ENCODE measurements at places on chromosomes 5 and 9.

DNA sequence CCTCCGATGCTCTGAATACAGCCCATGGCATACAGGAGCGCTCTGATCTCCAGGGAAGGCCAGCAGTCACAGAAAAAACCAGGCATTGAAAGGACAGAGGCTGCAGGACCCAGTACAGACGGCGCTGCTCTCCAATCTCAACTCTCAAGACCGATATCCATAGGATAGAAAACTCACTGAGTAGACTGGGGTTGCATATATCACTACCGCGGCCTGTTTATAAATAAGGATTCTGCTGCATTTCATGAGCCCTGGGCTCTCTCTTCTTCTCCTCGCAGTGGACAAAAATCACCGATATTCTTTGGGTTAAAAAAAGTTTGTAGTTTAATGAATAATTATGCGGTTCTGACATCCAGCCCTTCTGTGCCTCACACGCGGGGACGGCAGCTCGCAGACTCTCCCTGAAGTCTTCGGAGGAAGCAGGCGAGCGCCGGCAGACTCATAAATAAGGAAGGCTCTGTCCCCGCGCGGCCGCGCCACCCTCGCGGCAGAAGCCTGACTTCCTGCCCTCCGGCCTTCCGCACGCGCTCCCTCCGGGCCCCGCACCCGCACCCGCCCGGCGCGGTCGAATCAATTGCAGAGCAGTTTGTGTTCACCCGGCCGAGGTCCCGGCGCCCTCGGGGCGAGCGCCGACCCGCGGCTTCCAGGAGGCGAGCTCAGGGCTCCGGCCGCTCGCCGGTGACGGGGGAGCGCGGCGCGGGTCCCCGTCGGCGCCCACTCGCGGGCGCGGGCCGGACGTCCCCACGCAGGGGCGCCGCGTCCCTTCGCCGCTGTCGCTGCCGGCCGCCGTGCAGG lies at the start of gene FAM78A:
TSS of gene FAM78A (minus strand) at position 417 of the 795 bp plus-strand sequence. CDS start at position 86, 331 bp downstream.
- no peak for DNase-seq

DNA sequence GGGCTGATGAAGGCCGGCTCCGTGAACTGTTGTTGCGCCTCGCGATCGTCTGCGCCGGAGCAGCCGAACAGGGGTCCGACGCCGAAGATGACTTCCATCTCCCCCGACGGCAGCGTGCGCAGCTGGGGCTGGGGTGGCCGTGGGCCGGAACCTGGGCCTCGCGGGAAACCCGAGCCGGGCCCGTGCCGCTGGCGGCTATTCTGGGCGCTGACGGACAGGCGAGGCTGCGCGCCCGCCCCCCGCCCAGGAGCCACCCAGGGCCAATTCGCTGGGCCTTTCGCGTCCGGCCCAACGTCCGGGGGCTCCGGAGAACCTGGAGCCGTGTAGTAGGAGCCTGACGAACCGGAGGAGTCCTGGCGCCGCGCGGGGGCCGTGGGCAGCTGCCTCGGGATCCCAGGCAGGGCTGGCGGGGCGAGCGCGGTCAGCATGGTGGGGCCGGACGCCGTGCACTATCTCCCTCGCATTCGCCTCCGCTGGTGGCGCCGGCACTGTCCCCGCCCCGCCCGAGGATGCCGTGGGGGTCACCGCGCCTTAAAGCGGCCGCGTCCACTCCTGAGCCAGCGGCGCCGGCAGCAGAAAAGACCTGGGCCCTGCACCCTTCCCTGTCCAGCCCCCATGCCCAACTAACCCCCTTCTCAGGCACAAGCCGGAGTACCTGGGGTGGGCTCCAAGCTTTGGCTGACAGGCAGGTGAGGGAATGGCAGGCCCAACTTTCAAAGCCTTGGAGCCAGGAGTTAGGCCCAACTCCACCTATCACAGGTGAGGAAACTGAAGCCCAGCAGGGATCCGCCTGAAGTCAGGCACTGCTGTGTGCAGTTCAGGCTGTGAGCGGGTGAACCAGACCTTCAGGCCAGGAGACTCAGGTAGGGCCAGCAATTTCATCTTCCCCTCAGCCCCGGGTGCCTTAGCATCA lies at the start of gene PROB1:
TSS of gene PROB1 (minus strand) at position 451 of the 913 bp plus-strand sequence. CDS start at position 428, 23 bp downstream.
- DNase-seq, result no peak

DNA sequence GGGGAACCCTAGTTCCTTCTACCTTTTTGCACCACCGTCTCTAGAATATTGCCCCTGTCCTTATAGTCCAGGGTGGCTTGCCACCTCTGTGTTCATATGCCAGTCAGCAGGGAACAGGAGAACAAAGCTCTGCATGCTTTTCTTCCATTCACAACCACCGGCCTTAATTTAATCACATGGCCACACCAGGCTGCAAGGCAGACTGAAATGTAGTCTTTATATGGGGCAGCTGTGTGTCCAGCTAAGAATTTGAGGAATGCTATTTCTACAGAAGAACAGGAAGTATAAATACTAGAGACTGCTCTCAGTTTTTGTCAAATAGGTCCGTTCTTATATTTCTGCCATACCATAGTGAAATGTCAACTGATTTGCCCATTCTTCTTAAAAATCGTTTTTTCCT lies 5.8 kb downstream of the C5orf22 start:
- no peak for DNase-seq

DNA sequence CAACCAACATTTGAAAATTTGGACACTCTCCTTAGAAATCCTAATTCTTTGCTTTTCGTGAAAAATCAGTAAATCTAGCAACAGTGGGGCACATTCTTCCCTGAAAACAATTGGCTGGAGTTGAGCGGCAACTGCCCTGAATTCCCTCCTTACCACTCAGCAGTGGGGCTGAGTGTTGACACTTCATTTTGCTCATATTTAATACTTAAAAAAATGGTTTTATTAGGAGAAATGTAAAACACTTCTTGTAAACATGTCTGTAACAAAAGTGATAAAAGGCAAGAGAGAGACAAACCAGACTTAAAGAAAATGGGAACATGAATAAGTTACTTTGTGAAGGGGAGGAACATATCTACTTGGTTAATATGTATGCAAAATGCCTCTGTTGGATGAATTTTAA lies 193.5 kb downstream of the CNTLN start:
- no peak for DNase-seq

DNA sequence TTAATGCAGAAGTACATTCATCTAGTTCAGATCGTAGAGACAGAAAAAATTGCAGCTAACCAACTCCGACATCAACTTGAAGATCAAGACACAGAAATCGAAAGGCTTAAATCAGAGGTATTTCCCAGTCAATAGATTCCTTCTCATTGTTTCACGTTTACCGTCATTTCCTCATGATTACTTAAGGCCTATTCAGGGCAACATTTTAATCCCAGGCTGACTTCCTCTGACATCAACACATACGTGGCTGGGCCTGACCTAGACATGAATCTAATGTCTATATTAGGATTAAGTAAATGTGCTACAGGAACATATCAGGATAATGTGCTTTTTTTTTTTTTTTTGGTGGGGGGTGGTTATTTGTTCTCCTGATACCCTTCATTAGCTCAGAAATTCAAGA lies 107.9 kb downstream of the RASGRF2 start:
- DNase-seq, result peak; percentile 28

DNA sequence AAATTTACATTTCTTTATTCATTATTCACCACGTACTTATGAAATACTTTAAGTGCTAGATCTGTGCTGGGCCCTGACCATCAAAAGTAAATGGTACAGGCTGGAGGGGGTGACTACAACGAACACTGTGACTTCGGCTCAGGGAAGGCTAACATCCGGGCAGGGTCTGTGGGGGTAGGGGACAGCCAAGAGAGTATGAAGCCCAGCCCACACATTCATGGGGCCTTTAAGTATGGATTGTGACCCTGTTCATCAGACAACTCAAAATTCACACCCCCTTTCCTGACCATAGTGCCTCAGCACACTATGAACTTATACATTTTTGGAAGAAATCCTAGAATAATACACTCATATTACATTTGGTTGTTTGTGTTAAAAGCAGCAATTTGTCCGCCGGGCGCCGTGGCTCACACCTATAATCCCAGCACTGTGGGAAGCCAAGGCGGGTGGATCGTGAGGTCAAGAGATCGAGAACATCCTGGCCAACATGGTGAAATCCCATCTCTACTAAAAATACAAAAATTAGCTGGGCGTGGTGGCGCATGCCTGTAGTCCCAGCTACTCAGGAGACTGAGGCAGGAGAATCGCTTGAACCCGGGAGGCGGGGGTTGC lies 33.3 kb downstream of the MORN5 start:
- no peak for DNase-seq

GRCh38 chr5:156475182-156476157 lies 148.5 kb downstream of the SGCD start:
- peak; percentile 82 for DNase-seq

DNA sequence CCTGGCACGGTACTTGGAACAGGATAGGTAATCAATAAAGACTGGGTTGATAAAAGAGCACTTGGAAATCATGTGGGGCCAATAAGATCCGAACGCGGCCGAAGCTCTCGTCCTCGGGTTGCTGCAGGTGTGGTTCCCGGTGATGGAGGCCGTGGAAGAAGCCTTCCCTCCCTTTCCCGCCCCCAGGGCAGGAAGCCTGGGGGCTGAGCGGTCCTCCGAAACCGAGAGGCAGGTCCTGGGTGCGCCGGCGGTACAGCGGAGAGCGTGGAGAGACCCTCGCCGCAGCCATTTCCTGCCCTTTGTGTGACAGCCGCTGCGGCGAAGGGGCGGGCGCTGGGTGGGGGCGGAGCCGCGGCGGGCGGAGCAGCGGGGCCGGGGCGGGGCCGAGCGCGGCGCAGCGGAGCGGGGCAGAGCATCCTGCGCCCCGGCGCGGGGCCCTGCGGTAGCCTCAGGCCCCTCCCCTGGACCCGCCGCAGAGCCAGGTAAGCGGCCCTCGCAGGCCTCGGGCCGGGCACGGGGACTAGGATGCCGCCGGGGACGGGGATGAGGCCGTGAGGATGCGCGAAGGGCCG lies at the start of gene CYFIP2:
TSS of gene CYFIP2 (plus strand) at position 410 of the 572 bp plus-strand sequence. CDS start 19,239 bp downstream, outside the sequence.
- DNase-seq, result peak; percentile 43

DNA sequence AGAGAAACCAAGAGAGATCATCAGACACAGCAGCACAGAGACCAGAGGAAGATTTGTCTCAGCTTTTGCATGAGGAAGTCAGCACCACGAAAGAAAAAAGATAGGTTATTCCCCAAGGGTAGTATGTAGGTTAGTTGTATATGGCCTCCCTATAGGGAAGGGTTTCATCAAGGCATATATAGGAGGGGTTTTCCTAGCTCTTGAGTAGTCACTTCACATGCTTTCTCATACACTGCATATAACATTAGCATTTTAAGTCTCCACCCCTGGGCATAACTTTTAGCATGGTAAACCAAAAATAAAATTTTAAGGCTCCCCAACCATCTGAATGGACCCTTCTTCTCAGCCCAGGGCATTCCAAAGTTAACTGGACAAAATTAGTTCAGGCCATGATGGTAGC lies 1571.6 kb upstream of the ACO1 start:
- no peak for DNase-seq

- no peak for DNase-seq
These were observed 78.2 kb downstream of the ANKRD55 start for GRCh38 chr5:56154732-56155484.

- DNase-seq, result no peak
These were observed 75.8 kb downstream of the INIP start for GRCh38 chr9:112642126-112642525.

DNA sequence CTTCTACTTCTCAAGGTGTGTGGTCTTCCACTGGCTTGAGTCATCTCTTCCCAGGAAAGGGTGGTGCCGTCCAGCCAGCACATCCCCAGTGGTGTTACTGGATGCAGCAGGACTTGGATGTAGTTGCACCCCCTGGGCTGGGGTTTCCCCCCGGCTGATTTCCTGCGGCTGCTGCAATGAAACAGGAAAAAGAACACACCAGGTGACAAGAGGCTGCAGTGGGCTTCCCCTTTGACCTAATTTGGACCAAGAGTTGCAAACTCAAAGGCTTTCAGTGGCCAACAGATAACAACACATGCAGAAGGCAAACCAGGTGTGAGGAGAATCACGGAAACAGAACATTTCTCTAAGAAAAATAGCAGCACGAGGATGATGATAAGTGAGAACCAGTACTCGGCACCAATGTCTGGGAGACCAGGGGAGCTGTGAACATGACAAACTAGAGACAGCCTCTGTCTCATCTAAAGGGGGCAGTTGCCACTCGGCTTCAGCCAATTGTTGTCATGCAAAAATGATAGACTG lies 83.7 kb downstream of the PDE6A start:
- peak; percentile 85 for DNase-seq

- DNase-seq, result no peak
These were observed 311.4 kb downstream of the TLE4 start for GRCh38 chr9:79883073-79883645.

DNA sequence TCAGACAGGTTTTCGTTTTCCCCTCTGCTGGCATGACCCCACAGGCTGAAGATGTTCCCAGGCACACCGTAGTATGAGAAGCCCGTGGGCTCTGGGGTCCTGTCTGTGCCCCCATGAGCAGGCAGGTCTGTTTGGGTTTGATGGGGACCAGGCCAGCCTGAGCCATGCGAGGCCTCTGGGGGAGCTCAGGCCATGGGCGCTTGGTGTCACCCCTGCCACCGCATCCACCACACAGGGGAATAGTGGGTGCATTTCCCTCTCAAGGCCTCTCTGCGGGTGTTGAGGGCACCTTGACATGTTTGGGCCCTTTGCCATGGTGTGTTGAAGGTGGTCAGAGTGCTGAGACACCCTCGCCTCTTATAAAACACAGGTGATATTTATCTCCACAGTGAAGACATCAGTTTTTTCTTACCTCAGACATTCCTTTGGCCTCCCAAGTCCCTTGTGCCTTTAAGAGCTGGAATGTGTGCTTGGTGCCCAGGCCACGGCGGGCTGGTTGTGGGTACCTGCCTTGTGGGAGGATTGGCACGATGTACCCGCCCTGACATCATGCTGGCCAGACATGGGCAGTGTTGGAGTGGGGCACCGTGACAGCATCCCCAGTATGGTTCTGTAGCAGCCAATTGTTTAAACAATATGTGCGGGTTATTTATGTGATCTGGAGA lies 68.3 kb downstream of the WNK2 start:
- no peak for DNase-seq

GRCh38 chr5:173792781-173793547 lies 95.2 kb upstream of the CPEB4 start:
- DNase-seq, result peak; percentile 23

DNA sequence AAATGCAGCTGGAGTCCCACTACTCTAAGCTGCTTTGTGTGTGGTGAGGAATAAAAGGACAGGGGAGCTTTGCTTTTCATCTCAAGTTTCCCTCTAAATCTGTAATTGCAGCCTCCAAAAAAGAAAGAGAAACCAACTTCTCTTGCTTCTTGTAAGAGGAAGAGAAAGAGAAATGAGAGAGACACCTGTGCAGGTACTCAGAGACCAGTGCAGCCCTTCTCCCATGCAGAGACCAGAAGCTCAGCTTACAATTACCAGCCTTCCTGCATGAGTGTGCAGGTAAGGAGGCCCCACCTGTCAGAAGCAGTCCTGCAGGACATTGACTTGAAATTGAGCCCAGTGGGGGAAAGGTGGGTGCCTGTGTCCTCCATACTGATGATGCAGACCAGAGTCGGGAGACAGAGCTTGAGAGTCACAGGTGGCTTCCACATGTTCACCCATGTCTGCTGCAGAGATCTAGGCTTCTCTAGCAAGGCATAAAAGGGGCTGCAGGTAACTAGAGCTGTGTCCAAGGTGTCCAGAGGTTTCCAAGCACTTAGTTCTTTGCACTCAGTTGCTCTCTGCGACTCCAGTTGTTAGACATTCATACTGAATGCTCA lies 15.3 kb upstream of the MED10 start:
- DNase-seq, result peak; percentile 13

All from epithelial cell of esophagus (primary cell).